Suppressor macrophage (primary cell): ENCODE measurements at places on chromosomes 4 and X.

DNA sequence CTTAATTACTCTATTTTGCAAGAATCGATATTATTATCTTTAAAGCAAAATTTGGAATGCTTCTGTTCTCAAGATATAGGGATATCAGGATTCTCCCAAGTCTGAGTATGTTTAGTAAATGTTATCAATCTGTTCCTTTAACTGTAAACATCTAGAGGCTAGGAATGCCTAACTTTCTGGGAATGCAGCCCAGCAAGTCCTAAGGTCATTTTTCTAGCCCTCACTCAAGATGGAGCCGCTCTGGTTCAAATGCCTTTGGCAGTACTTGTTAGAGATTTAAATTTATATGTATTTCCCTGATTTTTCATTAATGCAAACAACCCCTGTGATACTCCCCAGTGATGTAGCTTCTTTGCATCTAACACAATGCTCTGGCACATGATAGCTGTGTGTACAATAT lies 623.8 kb upstream of the LCORL start:
- DNase-seq, result no peak

GRCh38 chrX:95346856-95347255 lies 1337.8 kb upstream of the DIAPH2 start:
- peak; percentile 0 for DNase-seq

GRCh38 chr4:164779080-164779479 lies 25.1 kb downstream of the SMIM31 start:
- no peak for DNase-seq

DNA sequence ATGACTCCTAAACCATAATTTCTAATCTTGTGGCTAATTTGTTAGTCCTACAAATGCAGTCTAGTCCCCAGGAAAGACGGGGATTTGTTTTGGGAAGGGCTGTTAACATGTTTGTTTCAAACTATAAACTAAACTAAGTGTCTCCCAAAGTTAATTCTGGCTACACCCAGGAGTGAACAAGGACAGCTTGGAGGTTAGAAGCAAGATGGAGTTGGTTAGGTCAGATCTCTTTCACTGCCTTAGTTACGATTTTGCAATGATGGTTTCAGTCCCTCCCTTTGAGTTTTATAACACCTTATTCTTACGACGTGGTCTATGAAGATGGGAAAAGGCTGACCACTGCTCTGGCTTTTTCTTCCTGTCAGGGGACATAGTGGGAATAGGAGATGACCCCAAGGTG lies 27.0 kb upstream of the IL2 start:
- DNase-seq, result no peak

GRCh38 chrX:40175511-40176350 lies 78.0 kb upstream of the BCOR start:
- DNase-seq, result peak; percentile 69

GRCh38 chr4:88729146-88729760 lies 31.6 kb upstream of the NAP1L5 start:
- no peak for DNase-seq

DNA sequence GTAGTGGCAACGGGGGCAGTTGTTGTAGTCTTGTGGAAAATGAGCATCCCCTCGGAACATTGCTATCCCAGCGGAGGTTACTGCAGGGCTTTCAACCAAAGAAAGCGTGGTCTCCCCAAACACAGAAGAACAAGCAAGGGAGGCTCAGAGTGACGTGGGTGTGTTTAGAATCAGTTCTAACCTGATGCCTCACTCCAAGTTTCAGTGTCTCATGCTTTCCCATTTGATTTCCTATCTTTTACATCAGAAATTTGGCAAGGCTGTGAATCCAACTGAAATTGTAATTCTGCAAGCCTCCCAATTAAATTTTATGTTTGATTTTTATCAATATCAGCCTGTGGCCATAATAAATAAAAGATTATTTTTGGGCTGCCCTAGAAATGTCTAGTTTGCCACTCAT lies 156.1 kb upstream of the LNX1 start:
- DNase-seq, result no peak

DNA sequence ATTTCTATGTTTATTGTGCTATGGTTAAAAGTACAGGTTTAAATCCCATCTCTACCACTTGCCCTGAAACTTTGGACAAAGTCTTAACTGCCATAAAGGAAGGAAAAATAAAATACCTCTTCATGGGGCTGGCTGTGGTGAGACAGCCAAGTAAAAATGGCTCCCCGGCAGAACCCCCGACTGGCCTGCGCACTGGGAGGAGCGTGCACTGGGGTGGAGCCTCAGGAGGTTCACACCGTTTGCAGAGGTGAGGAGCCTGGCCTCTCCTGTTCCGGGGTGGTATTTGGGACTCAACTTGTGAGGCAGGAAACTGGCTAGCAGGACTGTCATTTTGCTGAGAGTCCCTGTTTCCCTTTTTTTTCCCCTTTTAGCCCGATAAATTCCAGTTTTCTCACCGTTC lies 47.8 kb downstream of the CORIN start:
- DNase-seq, result no peak

DNA sequence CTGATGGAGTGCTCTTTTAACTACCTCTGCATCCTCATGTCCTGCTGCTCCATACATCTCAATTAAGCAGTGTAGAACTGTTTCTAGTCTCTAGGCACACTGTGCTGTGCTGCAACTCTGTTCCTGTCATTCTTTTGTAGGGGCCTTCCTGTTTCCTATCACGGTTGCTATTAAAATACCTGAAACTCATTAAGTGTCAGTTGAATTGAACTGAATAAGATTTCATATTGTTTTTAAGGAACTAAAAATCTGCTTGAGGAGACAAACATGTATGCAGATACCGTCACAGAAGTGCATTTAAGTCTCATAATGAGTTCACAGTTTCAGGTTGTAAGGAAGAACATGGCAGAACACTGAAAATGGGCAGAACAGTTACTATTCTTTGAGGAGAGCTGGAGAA lies 170.1 kb downstream of the LARP7 start:
- no peak for DNase-seq

DNA sequence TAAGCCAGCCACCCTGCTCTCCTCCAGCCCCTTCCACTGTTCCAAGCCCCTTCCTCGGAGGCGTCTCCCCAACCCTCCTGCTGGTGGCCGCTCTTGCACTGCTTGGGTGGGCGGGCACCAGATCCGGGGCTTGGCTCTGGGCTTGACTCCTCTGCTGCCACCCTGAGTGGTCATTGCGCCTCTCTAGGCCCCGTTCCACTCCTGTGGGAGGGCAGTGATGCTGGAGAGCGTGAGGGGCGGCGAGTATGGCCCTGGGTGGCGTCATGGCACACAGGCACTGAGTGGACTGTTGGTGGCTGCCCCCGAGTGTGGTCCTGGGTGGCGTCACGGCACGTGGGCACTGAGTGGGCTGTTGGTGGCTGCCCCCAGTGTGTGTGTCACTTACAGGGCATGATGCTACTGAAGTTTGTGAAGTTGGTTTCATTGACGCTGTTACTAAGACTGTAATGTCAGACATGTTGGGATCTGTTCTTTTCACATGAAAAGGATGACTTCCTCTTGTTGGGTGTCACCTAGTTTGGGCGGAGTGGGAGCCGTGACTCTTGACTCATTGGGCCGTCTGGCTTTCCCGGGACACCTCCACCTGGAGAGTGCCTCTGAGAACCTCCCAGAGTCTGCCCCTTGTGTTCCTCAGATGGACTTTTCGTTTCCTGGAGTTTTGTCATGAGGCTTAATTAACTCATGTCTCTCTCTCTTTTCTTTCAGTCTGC lies 55.9 kb upstream of the HGFAC start:
- peak; percentile 73 for DNase-seq

GRCh38 chrX:2897311-2897689 lies 31.8 kb downstream of the ARSD start:
- DNase-seq, result no peak

- DNase-seq, result no peak
Observed at GRCh38 chr4:122948671-122949070, 26.3 kb upstream of the NUDT6 start.

GRCh38 chr4:143404555-143404954 lies 67.9 kb downstream of the GAB1 start:
- peak; percentile 34 for DNase-seq

GRCh38 chr4:185461565-185461964 lies 10.0 kb downstream of the CCDC110 start:
- no peak for DNase-seq

- no peak for DNase-seq
Observed at GRCh38 chr4:123110147-123110546, 187.8 kb upstream of the NUDT6 start.

DNA sequence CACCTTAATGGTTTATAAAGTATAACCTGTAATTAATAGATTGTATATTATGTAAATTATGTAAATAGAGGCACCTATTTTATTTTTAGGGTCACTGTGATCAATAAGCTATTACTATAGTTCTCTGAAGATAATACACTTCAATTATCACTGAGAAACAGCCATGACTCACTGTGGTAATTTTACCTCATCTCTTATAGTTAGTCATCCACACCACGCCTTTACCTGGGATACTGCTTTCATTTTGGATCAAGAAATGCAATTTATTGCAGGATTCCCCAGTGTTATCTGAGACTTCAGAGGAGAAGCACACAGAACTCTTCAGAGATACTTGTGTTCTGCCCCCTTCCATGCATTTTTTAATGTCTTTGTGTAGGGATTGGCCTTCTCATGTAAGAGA lies 348.1 kb upstream of the ATOH1 start:
- no peak for DNase-seq

DNA sequence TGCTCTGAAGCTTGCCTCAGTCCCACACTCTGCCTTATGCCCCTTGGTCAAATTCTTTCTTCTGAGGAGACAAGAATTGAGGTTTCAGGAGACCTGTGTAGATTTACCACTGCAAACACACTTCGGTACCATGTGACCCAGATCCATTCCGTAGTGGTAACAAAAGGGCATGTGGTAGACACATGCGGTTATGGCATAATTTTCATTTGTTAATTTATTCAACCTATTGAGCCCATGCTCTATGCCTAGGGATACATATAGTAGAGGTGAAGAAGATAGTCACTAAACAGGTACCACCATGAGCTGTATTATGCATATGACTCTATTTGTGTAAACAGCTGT lies 190.9 kb downstream of the NDST4 start:
- DNase-seq, result no peak

GRCh38 chrX:16278927-16279326 lies 111.6 kb downstream of the MAGEB17 start:
- no peak for DNase-seq

DNA sequence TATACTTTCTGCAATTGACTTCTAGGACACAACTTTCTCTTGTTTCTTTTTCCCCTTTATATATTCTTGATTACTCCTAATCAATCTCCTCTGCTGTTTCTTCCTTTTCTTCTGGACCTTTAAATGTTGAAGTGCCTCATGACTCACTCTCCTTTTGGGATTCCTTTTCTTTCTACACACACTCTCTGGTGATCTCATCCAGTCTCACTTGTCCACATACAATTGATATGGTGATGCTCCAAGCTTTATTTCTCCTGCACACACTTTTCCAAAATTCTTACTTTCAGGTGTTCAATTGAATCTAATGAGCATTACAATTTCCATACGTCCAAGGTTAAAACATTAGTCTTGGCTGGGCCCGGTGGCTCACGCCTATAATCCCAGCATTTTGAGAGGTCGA lies 794.8 kb upstream of the EPHA5 start:
- DNase-seq, result no peak

DNA sequence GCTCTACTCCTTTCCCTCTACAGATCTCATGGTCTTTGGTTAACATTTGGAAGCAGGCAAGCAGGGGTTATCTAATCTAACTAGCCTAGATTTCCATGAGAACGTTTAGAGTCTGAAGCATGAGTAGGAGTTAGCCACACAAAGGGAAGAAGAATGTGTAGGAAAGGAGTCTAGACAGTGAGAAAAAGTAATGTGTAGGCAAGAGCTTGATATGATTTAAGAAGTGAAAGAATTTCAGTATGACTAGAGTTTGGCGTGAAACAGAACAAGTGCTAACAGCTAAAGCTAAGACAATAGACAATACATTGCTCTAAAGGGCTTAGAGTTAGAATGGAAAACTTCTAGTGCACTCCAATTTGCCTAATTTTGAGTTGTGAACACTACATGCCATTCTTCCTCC lies 10.8 kb downstream of the CXCL8 start:
- no peak for DNase-seq

DNA sequence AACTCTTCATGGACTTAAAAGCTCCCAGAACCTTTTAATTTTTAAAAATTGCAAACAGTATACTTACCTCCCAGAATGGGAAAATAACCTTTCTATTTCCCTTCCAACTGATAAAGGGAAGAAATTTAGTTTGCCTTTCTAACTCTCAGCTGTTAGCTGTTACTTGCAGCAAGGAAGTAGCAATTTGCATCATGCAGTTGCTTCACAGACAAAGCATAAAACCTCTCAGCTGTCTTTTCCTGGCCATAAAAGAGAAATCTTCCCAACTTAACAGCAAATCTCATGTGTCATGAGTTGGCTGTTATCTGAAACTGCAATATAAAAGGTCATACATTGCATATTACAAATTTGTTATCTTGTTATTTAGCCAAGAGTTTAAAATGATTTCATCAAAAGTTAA lies 18.4 kb downstream of the C4orf17 start:
- peak; percentile 23 for DNase-seq

DNA sequence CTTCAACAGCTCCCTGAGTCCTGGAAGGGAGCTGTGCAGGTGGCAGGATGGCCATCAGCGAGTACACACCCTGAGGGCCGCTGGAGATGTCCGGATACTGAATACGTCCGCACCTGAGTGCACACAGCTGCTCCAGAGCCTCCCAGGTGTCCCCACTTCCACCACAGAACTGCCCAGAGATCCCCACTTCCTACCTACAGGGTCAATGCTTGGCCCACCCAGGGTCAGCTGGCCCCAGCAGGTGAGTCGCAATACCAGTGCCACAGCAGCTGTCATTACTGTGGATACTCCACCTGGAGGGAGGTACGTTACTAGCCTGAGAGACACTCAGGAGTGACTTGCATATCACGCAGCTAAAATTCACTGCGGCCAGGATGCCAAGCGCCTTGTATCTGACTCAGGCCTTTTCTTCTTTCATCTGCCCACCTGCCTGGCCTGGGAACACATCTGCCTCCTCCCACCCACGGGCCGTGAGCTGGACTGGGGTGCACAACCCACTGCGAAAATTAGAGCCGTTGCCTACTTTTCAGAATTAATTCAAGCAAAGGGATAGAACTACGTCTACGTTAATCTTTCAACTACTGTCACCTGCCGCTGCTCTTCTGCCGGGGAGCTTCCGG lies 9.4 kb downstream of the C4orf50 start:
- no peak for DNase-seq

DNA sequence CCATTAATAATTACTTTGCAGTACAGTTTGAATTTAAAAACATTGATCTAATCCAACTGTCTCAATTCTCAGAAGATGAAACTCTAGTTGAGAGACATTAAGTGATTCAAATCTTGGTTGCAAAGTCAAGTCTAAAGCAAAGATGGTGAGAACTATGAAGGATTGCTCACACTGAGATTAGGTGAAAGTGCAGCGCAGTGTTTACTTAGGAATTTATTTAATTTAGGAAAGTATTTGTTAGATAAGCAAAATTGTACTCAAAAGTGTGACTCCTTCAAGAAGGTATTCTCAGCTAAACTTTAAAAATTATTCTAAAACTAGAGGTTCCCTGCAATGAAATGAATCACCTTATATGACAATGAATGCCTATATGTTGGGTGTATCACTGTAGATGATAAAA lies 454.9 kb downstream of the PDGFC start:
- no peak for DNase-seq
